ENCODE measurements at places on chromosomes 1 and 21. TPM values are rescaled to one million over a fixed set of nuclear protein-coding genes. Genes with fewer than 3 reads are reported as not detected.

DNA sequence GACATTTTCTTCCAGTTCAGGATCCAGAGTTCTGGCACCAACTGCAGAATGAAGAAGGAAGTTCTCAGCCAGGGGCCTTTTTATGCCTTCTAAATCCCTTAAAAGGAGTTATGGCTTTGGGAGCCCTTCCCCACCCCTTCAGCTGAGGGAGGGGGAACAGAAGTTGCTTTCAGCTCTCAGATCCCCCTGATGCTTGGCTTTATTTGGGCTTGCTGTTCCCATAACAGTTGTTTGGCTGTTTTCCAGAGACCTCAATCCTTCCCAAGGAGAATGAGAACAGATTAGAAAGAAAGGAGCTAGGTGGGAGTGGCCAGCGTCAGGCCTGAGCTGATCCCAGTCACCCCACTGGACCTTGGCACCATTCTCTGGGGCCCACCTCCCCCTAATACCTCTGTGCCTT lies at the start of gene RPE65:
Gene RPE65, minus strand, starts transcription at position 54 of the 400 bp plus-strand sequence. Its CDS starts 49 bp downstream, at position 5.
- no peak for DNase-seq

DNA sequence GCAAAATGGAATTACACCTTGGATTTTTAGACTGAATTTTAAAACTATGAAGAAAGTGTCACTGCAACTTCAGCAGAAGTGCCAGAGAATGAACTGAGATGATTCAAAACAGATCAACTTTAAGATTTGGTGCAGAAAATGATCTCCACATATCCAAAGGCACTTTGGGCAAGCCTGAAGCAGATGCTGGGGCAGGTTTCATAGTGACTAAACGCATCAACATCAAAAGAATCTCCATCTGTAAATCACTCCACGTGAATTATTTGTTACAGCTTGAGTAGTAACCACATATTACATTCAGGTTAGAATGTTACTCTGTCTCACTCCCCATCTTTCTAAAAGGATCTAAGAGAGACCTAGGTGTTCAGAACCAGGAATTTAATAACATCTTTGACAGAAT lies 329.0 kb upstream of the ESRRG start:
- DNase-seq: no peak

- no peak for DNase-seq
Measured at GRCh38 chr1:185343306-185343705, 26.3 kb upstream of the IVNS1ABP start.

GRCh38 chr1:222739929-222740328 lies 2.9 kb downstream of the FAM177B start:
- DNase-seq: no peak

GRCh38 chr1:162859191-162859590 lies 1.8 kb downstream of the CCDC190 start:
- no peak for DNase-seq

- DNase-seq: no peak
Measured at GRCh38 chr1:246587606-246588005, 21.4 kb downstream of the CNST start.

GRCh38 chr1:73789965-73790364 lies 408.0 kb downstream of the LRRIQ3 start:
- no peak for DNase-seq

GRCh38 chr1:192916021-192916420 lies 107.2 kb downstream of the RGS2 start:
- DNase-seq: no peak

DNA sequence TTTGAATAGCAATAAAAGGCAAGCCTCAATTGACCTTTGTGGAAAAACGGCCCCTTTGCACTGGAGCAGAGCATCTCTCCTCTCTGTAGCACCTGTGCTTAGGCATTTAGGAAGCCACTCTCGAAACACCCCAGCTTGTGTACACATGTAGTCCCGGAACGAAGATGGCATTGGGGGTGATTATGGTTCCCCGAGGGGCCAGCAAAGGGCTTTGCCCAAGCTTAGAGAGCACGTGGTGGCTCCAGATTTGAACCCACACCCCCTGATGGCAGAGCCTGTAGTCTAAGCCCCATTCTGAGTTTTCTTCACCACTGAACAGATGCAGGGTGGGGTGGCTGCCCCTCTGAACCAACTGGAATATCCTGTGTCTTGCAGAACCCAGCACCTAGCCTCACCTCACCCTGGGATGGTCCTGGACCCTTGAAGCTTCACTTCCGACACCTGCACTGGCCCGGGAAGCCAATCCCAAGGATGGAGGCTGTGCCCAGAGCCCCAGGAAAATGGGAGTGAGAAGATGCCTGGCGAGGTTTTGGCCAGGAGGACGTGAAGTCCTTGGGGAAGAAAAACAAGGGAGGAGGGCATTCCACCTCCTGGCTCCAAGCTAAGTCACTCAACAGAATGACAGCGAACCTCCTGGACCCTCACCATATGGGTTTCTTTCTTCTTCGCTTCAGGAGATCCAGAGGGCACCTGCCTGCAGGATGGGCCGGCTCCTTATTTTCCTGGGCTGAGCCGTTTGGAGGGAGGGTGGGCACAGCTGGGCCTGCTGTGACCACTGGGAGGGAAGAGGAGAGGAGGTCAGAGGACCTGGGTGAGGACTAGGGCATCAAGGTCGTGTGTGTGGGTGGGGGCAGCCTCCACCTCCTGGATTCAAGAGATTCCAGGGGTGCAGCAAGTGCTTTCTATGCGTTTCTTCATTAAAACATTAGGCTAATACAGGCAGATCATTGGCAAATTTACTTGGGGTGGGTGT lies 37.7 kb downstream of the IGFN1 start:
- DNase-seq: no peak

DNA sequence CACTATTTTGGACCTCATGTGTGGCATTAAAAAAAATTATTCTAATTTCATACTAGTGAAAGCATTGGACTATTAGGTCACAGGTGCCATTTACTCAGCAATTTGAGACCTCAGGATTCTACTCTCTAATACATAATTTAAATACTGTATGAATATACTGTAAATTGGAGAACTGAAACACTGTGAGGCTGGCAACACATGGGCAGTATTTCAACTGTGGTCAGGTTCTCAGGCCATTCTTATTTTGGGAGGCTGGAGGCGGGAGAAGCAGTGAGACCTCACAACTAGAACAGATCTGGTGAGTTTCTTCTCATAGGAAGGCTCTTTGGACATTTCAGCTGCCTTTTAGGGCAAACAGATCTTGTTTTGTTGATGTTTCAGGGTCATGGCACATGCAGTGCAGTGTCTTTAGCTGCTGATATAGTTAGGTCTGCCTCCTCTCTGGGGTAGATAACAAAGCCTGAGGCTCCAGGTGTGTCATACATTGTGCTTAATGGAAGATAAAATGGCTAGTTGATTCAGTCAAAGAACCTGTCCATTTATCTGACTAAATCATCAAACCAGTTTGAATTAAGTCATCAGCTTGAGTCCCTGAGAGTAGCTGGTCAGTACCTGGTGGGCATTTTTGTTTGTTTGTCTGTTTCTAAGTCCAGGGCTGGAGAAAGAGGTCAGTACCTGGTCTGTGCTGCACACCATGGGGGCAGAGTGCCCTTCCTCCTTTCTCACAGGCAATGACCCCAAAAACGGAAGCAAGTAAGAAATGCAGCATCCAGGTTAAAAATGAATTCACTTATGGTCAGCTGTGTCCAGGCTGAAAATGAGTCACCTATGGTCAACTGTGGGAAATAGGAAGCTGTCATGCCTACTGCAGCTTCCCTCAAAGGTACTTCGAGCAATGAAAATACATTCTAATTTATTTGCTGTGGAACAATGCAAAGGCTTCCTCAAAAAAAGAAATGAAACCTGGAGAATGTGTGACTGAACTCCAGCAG lies 216.2 kb downstream of the SDCCAG8 start:
- DNase-seq: no peak

- DNase-seq: no peak
Measured at GRCh38 chr1:168421399-168422004, 122.3 kb downstream of the XCL2 start.

DNA sequence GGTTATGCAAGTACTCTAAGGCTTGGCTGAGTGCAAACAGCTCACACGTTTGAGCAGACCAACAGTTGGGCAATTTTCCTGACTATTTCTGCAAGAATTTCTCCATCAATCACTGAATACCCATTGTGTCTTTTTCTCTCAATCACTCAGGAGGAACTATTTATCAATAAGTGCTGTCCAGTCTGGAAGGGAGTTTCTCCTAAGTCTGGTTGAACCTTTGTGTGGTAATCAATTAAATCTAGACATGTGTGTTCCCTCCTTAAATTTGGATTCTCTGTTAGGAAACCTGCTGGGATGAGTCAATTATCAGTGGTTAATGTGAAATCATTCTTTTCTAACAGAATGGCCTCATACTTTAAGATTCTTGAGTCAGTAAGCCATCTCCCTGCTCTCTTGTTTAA lies 6.8 kb upstream of the AADACL3 start:
- DNase-seq: no peak

GRCh38 chr1:219927298-219927955 lies 930 bp downstream of the SLC30A10 start:
- no peak for DNase-seq

DNA sequence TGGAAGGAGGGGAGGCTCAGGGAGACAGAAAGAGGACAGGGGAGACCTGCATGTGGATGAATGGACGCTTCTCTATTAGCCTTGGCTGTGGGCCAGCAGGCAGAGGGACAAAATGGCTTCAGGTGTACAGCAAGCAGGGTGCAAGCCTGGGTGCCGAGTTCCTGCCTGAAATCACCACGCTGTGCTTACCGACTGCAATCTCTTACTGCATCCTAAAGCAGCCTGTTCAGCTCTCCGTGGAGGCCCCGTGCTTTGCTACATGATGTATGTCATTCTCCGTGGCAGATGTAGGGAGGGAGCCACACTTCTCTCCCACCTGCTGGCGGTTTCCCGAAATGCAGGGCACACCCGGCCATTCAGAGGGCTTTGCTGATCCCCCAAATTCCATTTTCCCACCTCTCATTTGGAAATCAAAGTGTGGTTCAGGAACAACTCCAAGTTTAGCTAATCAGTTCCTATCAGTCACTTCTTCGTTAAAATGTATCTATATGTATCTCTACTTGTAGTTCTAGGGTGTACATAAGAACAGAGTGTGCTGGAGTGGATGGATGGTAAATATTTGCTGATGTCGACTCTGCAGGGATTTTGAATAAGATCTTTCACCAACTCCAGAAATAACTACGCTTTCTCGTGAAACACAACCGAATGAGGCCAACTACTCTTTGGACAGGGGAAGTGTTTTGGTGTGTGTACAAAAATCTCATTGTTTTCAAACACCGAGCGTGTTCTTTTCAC lies 122.3 kb upstream of the BACE2 start:
- no peak for DNase-seq

DNA sequence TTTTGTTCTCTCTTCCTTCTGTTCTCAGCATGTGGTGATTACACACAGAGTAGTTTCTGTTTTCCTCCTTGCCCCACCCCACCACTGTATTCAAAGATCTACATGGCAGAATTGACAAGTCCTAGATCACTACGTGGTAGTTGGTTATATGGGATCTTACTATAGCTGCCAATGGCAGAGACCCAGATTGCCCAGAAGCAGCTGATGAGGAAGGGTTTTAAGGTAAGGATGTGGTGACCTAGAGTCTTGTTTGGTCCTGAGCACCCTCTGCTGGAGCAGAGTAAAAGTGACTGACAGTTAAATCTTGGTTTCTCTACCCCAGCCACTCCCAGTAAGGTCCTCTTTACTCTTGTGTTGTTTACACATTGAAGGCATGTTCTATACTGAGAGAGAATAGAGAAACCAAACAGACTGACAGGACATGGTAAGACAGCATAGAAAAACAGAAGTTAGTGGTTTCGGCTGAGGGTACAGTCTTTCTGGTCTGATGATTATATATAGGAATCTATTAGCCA lies 22.8 kb upstream of the STRIP1 start:
- DNase-seq: no peak

GRCh38 chr1:61313906-61314422 lies 231.6 kb downstream of the NFIA start:
- DNase-seq: no peak

DNA sequence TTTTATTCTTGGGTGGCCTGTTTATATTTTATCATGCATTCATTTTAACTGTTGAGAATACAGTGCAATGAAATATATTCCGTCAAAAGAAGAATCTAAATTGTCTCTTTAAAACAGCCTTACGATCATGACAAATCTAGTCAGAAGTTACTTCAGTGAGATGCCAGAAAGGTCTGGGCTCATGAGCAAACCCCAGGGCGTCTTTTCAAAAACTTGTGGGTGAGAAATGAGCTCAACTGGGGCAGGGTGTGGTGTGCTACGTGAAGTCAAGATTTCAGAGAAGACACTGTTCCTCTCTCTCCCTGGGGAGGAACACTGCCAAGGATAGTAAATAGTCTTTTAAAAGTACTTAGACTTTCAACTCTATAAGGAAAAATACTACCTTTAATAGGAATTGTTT lies 13.4 kb upstream of the UAP1 start:
- no peak for DNase-seq

DNA sequence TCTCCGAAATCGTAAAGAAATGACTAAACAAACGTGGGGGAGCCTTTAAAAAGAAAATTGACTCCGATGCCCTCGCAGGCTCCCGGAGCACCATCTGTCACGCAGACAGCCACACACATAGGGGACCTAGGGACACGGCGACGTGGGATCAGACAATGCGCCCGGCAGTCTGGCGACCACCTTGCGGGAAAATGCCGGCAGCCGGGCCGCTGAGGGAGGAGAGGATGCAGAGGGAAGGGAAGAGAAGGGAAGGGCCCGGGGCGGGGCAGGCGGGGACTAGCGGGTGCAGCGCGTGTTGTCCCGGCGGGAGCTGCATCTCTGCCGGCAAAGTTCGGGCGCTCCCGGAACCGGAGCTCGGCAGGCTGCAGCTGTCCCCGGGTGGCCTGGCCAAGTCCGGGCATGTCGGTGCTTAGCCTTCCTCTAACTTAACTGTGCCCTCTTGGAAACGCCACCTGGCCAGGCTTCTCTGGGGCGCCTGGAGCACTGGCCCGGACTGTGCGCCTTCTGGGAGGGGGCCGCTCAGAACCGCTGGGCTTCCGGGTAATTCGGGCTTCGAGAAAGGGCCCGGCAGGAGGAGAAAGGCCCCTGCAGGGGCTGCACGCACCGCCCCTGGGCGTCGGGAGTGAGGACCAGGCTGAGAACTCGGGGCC lies 1.8 kb downstream of the NHLH2 start:
- DNase-seq: no peak

GRCh38 chr1:207312604-207312920 lies 8.9 kb upstream of the CD55 start:
- DNase-seq: no peak

DNA sequence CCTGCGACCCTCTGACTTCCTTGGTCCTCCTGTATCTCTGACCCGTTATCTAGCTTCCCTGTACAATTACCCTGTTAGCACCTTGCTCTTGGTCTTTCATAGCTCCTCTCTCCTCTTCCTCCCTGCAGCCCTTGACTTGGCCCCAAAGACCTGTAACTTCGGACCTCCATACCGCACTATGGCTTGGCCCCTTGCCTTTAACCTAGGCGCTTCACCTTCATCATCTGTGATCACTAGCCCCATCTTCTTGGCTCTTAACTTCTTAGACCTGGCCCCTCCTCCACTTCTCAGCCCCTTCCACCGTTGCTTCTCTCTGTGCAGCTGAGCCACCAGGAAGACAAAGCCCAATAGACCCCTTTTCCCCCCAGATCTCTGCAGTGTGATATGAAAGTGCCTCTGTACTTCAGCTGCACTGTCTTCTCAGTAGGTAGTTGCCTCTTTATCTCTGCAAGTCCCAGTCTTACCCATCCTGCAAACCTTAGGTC lies 740 bp downstream of the ZNF691 start:
- DNase-seq: no peak

S100A2 gene
- polyA plus RNA-seq: 9.2 TPM

GSTM5 gene
- 38.6 TPM for polyA plus RNA-seq

TMEM240 gene
- polyA plus RNA-seq: 3.5 TPM

BMP8B gene
- polyA plus RNA-seq: 2.3 TPM

B3GALT2 gene
- polyA plus RNA-seq: 23.1 TPM

FTCD gene
- 22.6 TPM for polyA plus RNA-seq

F3 gene
- polyA plus RNA-seq: 45.3 TPM

FAM78B gene
- polyA plus RNA-seq: 1.2 TPM

CRABP2 gene
- polyA plus RNA-seq: 87.5 TPM

All from right renal cortex interstitium (tissue), 3 donors.